ENCODE measurements at places on chromosomes 12 and 14. TPM values are rescaled to one million over a fixed set of nuclear protein-coding genes. Genes with fewer than 3 reads are reported as not detected.

GRCh38 chr12:127360580-127360979 lies 906.4 kb upstream of the TMEM132C start:
- no peak for DNase-seq

DNA sequence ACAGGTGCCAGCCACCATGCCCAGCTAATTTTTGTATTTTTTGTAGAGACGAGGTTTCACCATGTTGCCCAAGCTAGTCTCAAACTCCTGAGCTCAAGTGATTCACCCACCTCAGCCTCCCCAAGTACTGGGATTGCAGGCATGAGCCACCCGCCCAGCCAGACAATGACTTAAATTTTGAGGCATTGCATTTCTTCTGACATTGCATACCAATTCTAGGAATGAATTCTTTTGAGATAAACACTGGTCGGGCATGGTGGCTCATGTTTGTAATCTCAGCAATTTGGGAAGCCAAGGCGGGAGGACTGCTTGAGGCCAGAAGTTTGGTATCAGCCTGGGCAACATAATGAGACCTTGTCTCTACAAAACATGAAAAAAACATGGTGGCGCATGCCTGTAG lies 2.5 kb upstream of the CELA1 start:
- peak; percentile 59 for DNase-seq

DNA sequence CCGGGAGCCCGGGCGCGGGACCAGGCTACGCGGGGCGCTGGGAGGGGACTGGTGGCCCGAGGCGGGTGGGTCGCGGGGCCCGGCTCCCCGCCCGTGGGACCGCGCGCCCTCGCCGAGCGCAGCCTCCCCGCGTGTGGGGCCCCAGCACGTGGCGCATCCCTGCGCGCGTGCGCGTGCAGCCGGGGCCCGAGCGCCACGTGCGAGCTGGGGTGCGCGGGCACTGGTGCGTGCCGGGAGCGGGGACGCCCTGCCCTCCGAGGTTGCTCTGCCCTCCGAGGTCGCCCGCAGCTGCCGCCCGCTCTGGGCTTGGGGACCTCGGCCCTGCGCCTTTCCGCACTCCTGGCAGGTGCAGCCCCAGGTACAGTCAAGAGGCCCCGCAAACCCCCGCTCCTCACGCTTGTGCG lies 365 bp upstream of the CCDC88C start:
- DNase-seq = no peak

DNA sequence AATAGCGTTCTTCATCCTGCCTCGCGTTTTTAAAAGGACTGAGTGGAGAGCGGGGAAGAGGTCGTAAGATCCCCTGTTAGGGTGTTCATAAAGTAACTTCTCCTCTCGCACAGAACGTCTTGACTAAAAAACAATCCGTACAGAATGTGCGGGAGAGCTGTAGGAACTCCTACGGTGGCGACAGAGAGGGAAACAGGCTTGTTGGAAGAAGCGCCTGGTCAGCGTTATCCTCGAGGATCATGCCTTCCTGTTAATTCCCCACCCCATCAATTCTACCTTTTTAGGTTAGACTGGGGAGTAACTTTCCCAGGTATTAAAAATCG lies 399 bp upstream of the WASHC4 start:
- peak; percentile 62 for DNase-seq

- no peak for DNase-seq
Observed at GRCh38 chr14:40985584-40985983, 621.1 kb upstream of the LRFN5 start.

DNA sequence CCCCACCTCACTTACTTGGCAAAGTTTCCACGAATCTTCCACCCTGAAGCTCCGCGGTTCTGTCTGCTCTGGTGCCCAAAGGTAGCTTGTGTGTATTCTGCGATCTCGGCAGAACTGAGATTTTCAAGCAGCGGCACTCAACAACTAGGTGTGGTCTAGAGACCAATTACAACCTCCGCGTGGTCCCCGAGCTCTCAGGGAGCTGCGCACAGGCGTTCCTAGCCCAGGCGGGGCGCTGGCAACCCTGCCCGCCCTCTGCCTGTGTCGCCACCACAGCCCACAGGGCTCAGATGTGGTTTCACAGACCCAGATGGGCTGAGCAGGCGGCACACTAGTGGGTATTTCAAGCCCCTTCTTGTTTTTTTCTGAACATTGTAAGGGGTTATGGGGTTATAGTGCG lies 1.5 kb upstream of the DIABLO start:
- DNase-seq = no peak

GRCh38 chr14:59333235-59333634 lies 131.9 kb downstream of the GPR135 start:
- no peak for DNase-seq

GRCh38 chr14:104550340-104550860 lies 29.2 kb upstream of the C14orf180 start:
- DNase-seq = no peak

DNA sequence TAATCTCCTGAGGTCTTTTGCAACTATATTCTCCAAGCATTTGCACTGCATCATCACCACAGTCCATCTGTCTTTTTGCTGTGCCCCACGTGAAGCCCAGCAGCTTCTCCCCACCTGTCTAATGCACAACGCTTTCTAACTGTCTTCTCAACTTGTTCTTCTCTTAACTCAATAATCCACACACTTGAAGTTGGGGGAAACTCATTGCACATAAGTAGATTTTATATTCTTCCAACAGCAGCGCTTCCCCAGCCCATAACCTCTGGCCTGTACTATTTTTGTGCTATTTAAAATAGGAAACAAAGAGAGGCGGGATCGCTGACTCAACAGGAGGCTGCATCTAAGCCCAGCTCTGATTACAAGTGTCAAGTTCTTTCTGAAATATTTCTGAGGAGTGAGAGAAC lies 226.7 kb downstream of the GXYLT1 start:
- DNase-seq = no peak

DNA sequence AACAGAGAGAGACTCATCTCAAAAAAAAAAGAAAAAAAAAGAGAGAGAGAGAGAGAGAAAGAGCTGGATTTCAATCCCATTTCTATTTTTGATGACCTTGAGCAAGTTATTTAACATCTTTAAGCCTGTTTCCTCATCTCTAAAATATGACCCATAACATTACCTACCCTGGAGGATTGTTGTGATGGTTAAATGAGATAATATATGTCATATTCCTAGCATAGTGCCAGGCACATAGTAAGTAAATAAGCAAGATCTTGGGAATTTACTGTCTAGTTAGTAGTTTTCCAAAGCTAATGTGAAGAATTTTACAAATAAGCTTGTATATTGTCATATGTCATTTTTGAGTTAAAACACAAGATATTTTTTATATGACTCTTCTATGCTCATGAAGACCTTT lies 236.5 kb downstream of the PHLDA1 start:
- DNase-seq = no peak

GRCh38 chr14:90849787-90850444 lies 33.7 kb upstream of the TTC7B start:
- no peak for DNase-seq

GRCh38 chr12:132131229-132131628 lies 12.9 kb downstream of the DDX51 start:
- DNase-seq = no peak

GRCh38 chr14:100221533-100222223 lies 17.3 kb upstream of the YY1 start:
- DNase-seq = peak; percentile 62

DNA sequence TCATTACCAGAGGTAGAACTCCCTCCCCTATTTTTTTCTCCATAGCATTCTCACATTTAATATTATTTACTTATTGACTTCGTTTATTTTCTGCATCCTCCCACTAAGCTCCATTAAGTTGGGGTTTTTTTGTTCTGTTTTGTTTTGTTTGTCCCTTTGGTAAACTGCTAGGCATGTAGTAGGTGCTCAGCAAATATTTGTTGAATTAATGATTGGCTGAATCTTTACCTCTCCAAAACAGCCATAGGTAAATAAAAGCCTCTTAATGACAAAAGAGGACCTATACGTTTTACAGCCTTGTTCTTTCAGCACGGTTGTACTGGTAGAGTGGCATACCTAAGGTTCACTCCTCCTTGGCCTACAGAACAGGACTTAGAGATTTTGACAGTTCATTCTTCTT lies 52.0 kb downstream of the PRORP start:
- no peak for DNase-seq

GRCh38 chr12:52216100-52216499 lies 16.9 kb upstream of the KRT7 start:
- DNase-seq = peak; percentile 28

DNA sequence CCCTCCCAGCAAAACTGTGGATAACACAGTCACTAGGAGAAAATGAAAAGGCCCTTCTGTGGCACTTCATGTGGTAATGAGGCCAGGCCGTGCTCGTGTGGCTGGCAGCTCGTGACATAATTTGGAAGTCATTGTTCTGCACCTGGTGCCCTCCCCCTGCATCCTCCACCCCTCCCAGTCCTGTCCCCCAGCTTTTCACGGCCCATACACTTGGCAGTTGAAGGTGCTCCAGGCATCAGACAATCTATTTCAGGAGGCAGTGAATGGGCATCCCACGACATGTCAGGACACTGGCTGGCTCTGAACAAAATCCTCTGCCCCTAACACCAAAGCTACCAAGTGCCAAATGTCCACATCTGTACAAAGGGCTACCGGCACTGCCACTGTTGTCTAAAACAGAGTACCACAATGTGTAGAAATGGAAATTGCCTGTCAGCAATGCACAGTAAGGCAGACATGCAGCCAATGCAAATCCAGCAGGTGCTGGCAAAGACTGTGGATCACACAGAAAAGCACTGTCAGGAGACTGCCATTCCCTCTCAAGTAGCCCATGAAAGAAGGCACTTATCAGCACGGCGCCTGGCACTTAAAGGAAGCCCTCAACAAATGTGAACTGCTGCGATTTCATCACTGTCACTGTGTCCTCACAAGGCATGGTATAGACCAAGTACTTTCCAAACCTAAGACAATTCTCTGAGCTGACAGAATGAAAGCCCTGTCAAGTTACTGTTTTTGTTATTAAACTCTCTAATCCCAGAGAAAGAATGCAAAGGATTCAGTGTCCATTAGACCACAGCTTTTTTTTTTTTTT lies 39.1 kb downstream of the CORO1C start:
- peak; percentile 34 for DNase-seq

DNA sequence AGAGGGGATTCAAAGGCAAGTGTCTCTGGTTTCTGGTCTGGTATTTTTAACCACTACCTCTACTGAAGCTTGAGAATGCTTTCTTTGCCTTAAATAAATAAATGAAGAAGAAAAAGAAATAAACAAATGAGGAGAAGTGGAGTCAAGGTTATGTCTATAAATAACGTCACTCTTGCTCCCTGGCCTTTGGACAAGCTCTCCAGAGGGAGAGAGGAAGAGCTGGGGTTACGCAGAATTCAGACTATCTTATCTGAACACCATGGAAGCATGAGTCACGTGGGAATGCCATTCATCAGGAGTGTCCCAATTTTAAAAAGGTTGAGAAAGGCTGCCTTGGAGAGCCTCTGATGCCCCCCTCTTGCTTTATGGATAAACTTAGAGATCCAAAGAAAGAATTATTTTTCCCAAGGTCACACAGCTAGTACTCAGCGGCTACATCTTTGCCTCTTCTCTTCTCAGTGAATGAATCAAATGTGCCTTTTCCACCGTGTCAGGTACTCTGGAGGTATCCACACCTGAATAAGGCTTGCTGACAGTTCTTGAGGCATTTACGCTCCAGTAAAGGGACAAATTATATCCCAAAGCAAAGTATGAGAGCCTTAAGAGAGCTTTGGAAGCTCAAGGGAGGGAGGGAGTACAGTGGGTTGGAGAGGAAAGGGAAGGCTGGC lies 12.9 kb upstream of the MSI1 start:
- DNase-seq = peak; percentile 77

- DNase-seq = peak; percentile 75
Observed at GRCh38 chr14:56004786-56005185, 113.4 kb upstream of the PELI2 start.

- no peak for DNase-seq
Observed at GRCh38 chr12:74722709-74723108, 185.1 kb downstream of the ATXN7L3B start.

DNA sequence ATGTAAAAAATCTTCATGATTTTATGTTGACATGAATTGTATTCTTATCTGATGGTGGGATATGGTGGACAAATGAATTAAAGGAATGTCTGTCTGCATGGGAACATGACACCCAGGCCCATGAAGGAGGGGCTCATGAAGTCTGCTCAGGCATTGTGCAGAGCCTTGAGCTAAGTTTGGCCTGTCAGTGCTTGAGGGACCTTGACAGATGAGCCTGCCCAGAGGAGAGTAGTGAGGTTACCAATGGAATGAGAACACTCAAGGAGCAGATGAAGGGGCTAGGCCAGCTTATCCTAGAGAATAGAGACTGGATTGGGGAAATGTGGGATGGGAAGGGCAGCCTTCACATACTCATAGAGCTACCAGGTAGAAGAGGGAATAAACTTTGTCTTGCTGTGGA lies 68.8 kb downstream of the TMX1 start:
- no peak for DNase-seq

- peak; percentile 29 for DNase-seq
Observed at GRCh38 chr14:53953828-53954550, 2.6 kb downstream of the BMP4 start.

DNA sequence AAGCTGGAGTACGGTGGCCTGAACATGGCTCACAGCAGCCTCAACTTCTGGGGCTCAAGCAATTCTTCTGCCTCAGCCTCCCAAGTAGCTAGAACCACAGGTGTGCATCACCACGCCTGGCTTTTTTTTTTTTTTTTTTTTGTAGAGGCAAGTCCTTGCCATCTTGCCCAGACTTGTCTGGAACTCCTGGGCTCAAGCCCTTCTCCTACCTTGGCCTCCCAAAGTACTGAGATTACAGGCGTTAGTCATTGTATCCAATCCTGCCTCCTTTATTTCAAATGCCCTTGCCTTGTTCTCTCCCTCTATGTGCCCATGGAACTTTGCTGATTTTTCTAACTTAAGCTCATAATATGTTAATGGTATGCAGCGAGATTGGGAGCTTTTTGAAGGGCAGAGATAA lies 49.2 kb upstream of the PRICKLE1 start:
- no peak for DNase-seq

DNA sequence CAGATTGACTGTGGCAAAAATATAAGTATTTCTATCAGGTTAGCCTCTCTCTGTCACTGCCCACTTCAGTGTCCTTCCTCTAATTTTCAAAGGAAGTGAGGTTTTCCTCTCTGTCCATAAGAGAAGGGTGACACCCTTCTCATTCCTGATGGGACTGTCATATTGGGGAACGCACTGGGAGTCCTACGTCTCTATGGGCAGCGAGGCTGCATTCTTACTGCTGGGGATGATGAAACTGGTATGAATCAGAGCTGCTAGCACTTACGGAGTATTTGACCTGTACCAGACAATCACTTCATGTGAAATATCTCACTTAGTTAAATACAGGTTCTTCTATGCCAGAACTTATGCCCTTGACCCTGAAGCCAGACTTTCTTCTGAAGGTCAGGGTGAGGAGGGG lies 436.3 kb downstream of the DPF3 start:
- DNase-seq = peak; percentile 83

GRCh38 chr14:67680941-67681340 lies 6.5 kb upstream of the VTI1B start:
- no peak for DNase-seq

DDX54 gene
- total RNA-seq = 24.4 TPM

KIF5A gene
- total RNA-seq = 0.18 TPM

ESR2 gene
- total RNA-seq = under 0.01 TPM

KRT77 gene
- total RNA-seq = not detected

EFS gene
- total RNA-seq = 2.2 TPM

ATF7 gene
- 7.0 TPM for total RNA-seq

BCL2L14 gene
- total RNA-seq = not detected

INHBE gene
- total RNA-seq = 0.90 TPM

HCAR2 gene
- total RNA-seq = not detected

ASPG gene
- total RNA-seq = not detected
